ENCODE measurements at places on chromosomes 7 and 10.

DNA sequence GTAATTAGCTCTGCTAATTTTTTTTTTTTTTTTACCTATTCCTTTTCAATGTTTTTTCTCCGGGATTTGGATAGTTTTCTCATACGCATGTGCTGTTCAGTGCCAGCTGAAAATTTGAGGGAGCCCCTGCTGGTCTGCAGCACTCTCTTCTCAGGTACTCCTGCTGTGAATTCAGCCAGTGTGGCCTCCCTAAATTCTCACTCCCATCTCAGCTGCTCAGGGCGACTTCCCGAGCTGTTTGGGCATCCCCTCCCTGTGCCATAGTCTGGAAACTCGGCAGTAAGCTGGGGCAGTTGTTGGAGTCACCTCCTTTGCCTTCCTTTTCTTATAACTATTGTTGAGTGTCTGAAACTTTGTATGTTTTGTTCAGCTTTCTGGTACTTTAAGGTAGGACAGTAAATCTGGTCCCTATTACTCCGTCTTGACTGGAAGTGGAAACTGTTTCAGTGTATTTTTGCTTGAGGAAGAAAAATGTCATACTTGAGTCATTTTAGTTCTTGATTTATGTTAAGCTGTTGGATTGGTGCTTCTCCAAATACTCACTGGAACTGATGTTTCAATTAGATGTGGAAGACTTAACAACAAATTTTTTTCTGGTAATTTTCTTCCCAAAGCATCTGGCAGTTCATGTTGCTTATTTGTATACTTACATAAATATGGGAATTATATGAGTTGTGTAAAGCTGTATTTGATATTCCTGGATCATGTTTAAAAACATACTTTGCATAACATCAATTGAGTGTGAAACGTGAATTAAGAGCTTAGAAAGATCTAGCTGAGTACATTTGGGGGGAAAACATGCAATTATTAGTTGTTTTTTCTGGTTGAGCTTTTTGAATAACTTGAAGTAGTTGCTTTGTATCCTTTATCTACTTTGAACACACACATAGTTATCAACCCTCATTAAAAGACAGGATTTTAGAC is 33.7 kb downstream of the MINPP1 start:
- no peak for DNase-seq

- DNase-seq, result no peak
These were observed 258.8 kb downstream of the AHR start for GRCh38 chr7:17557251-17557671.

DNA sequence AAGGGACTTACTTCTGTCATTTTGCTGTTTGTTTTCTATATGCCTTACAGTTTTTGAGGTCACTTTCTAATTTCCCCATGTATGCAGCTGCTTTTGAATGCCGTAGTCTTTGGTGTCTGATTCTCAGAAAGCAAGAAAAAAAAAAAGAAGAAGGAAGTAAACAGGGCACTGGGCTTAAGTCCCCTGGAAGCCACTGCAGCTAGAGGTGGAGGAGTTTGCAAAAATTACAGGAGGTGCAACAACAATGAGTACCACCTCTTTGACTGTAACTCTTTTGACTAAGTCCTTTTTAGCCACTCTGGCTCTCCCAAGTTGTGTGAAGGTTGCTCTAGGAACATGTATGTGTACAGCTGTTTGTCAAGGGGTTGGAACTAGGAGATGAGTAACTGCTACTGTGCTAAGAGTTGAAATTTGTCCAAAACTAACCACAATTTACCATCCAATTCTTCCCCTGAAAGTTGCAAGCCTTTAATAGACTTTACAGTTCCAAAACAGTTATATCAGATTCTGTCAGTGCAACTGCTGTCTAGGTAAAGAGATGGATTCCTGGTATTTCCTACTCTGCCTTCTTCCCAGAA is 588.0 kb upstream of the LRRN3 start:
- no peak for DNase-seq

DNA sequence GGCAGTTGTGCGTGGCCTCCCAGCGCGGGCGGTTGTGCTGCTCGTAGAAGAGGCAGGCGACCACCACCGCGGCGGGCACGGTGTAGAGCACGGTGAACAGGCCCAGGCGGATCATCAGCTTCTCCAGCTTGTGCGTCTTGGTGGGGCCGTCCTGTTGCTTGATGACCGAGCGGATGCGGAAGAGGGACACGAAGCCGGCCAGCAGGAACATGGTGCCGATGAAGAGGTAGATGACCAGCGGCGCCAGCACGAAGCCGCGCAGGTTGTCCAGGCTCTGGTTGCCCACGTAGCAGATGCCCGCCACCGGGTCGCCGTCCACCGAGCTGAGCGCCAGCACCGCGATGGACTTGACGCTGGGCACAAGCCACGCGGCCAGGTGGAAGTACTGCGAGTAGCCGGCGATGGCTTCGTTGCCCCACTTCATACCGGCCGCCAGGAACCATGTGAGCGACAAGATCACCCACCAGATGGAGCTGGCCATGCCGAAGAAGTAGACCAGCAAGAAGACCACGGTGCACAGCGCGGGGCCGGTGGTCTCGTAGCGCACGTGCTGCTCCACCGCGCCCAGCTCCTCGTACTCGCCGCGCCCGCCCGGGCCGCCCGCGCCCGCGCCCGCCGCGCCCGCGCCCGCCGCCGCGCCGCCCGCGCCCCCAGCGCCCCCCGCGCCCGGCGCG is 2.2 kb downstream of the FZD8 start:
- DNase-seq, result no peak

DNA sequence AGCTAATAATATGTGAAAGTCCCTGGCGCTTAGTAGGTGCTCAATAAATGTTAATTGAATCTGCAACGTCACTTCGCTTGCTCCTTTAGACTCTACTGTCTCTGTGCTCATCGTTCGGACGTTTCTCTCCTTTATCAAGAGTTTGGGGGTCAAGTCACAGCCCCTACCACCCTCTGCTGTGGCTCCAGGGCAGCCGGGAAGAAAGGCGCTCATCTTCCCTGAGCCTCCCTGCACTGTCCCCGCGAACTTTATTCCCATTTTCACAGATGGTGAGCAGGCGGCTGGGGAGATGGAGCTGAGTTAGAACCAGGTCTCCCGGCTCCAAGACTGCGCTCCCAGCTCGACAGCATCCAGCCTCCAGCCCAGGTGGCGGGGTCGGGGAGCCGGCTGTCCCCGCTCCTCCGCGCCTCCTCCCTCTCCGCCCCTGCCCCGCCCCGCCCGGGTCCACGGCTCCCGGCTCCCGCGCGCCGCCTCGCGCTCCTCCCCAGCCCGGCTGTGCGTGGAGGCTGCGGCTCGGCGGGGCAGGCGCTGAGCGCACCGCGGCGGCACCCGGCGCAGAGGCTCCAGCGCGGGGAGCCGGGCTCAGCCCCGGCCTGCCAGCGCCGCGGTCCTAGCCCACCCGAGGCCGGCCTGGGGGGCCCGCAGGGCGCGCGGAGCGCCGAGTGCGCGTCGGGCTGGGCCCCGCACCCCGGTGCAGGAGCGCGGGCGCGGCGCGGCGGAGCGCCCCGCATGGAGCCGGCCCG is at the start of gene CLEC2L:
Gene CLEC2L, plus strand, starts transcription at position 487 of the 743 bp plus-strand sequence. Its CDS starts 243 bp downstream, at position 730.
- DNase-seq, result no peak

GRCh38 chr7:32761451-32762205 is 129.9 kb downstream of the KBTBD2 start:
- DNase-seq, result no peak

DNA sequence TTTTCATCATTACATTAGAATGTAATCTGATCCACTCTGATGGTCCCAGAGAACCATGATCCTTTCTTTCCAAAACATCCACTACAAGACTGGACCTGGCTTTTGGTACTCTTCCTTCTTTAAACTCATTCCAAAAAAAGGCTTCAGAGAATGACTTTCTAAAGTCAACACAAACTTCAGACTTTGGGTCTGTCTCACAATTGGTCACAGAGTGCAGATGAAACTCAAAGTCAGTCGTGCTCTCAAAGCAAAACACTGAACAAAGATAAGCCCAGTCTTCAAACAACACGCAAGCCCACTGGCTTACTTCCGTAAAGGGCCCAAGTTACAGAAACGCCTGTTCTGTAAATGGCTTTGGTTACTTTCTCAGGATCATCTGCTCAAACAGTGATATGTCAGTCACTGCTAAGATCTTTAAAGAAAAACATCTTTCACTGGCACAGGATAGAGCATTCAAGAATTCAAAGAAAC is 250.9 kb upstream of the MKLN1 start:
- DNase-seq, result no peak

DNA sequence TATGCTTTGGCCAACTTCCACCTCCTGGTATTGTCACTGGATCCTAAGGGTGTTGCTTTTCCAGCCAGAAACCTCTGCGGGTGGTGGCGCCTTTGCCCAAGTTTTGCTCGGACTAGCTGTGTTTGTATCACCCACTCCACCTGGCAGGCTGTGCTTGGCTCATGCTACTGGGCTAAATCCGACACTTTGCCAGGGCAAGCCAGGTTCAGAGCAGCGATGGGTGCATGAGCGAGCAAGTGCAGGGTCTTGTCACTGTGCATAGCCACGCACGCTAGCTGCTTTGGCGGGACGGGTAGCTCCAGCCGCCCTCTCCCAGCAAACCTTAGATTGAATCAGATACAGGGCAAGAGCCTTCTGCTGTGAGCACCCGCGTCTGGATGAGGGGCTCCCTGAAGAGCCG is 737.5 kb downstream of the PCDH15 start:
- DNase-seq, result no peak

DNA sequence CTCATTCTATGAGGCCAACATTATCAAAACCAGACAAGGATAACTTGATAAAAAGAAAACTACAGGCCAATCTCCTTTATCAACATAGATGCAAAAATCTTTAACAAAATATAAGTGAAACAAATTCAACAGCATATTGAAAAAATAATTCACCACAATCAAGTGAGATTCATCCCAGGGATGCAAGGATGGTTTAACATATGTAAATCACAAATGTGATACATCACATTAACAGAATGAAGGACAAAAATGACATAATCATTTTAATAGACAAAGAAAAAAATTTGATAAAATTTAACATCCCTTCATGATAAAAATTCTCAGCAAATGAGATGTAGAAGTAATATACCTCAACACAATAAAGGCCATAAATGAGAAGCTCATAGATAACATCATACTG is 53.8 kb downstream of the TCAF1 start:
- DNase-seq, result no peak

DNA sequence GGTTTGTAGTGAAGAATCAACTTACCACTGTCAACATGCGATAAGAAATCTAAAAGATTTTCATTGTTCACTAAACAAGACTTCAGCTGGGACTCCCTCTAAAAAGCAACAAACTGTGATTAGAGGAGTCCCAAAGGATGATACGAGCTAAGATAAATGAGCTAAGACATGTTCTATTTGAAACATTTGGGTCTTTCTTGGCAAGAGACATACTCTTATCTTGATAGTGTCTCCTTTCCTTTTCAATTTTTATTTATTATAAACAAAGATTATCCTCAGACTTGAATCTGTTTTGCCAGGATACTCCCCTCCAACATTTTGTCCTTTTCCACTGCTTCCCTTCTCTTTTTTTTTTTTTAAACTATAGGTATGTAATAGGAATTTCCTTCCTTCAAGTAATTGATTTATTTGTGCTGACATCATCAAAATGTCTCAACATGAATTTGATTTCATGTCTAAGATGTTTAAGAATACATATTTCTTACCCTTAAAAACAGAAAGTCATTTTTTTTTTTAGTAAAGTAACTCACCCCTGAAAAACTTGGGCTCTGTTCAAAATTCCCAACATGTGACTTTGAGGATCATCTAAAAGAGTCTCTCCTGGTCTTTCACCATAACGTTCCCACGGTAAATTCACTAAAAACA is 158.4 kb upstream of the NRP1 start:
- no peak for DNase-seq

GRCh38 chr10:80861882-80862281 is 324.2 kb downstream of the SH2D4B start:
- DNase-seq, result no peak

GRCh38 chr7:88191911-88192310 is 27.9 kb downstream of the SRI start:
- DNase-seq, result no peak

DNA sequence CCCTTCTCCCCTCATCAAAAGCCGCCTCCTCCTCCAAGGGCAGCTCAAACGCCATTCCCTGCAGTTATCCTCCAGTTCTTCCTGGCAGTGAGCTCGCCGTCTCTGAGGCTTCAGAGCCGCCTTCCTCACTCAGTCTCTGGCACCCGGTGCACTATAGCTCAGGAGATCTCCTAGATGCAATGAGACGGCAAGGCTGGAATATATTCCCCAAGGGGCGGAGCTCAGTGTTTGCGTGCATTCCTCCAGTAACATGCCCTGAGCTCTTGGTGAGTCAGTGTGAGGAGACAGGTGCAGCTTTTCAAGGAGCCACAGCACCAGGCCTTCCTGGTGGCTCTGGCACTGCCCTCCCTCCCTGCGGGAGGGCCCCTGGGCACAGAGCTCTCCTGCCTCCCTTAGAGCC is 512.6 kb upstream of the FOXK1 start:
- DNase-seq, result no peak

DNA sequence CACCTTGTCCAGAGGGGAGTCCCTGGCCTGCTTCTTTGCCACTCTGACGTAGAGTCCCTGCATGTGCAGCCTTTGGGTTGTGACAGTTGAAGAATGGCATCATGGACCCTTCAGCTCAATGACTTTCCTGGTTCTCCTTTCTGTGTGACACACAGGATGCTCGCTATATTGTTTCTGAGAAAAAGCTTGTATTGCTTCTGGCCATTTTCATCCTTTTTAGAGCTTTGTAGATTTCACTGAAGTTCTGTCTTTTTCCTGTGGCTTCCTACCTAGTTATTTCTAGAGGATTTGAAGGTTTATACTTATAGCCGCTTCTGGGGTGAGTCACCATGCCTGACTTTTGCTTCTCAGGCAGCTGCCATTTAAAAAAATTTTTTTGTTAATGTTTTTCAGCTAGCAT is 27.0 kb downstream of the SND1 start:
- no peak for DNase-seq

- DNase-seq, result no peak
These were observed 123.9 kb downstream of the CREB5 start for GRCh38 chr7:28536259-28536658.

Measured in globus pallidus (tissue), 1 donor.